CMK (cell line): ENCODE measurements at places on chromosomes 2 and 18.

DNA sequence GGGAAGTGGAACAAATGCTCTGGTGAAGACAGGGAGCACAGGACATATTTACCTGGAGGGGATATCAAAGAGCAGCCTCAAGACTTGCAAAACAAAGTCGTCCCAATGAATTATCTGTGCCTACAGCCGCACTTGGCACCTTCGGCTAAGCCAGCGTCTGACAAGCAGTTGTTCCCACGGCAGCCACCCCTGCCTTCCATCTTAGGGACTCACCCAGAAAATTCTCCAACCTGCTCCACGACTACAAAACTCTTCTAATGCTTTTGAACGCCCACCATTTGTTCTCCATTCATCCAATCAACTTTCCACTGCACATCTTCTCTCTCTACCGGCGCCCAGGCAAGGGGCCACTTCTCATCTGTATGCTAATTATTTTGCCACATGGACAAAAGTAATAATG, 7.0 kb downstream of the MYT1L start:
- no peak for DNase-seq

DNA sequence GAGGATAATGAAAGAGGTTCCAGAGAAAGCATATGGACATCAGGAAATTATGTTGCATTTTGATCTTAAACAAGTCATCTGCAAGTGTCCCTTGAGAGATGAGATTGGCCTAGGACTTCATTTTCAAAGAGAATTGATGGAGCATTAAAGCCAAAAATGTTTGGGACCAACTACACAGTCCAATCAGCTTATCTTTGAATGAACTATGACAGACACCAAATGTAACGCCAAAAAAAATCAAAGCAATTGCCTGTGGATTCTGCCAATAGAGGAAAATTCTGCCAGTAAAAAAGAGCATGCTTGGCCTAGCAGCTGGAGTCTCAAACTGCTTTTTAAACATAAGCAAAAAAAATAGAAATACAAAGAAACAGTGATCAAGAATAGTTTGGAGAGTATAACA, 594.5 kb upstream of the CHAC2 start:
- no peak for DNase-seq

GRCh38 chr2:137879121-137879520, 85.2 kb upstream of the HNMT start:
- DNase-seq, result no peak

- no peak for DNase-seq
These were observed 135.3 kb downstream of the C1D start for GRCh38 chr2:67927501-67927900.

DNA sequence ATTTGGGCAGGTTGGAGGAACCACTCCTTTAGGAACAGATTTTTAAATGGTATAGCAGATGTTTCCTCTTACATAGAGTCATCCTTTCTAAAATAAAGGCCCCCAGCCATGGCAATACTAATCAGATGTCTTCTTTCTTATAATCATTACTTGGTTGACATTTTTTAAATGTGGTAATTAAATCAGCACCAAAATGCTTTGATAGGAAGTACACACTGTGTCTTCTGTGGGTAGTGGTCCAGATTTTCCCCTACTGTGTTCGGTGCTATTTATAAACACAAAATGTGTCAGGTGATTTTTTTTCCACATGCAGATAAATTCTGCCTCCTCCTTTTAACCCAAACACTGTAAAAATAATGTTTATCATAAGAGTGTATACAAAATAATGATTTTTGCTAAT, 200.9 kb upstream of the DTNA start:
- no peak for DNase-seq

DNA sequence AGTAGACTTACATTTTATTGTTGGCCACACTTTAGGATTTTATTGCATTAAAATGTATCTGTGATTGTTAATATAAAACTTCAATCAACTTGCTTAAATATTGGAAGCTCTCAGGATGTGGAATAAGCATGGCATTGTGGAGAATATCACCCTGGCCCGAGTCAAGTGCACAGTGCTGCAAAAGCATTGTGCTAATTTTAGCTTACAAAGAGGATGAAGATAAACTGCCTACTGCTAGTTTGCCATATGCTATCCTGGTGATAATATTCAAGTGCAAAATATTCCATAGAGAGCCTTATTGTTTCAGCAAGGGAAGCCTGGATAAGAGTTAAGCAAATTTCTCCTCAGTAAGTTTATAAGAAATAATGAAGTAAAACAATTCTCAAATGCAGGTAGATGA, 54.5 kb downstream of the MEIS1 start:
- no peak for DNase-seq

DNA sequence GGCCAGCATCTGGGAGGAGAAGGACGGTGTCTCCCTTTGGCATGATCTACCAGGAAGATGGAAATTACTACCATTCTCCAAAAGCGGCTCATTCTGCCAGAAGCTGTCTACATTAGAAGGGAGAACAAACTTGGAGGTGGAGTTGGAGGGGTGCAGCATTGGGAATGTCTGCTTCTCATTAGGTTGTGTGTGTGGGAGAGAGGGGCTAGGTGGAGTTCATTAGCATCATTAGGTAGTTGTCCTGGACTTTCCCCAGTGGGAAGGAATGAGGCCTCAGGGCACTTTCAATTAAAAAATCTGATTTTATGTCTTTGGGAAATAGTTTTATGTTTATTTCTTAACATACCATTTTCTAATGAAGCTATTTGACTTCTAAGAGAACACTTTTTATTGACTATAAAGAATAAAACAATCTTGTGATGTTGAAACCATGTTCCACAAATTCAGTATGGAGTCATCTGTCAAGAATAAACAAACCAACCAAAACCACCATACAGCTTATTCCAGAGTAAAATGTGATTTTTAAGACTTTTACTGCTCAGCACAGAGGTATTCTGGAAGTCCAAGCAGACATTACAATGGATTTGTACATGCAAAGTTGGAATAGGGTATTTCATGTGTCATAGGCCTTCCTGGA, 60.6 kb downstream of the VAPA start:
- DNase-seq, result no peak

DNA sequence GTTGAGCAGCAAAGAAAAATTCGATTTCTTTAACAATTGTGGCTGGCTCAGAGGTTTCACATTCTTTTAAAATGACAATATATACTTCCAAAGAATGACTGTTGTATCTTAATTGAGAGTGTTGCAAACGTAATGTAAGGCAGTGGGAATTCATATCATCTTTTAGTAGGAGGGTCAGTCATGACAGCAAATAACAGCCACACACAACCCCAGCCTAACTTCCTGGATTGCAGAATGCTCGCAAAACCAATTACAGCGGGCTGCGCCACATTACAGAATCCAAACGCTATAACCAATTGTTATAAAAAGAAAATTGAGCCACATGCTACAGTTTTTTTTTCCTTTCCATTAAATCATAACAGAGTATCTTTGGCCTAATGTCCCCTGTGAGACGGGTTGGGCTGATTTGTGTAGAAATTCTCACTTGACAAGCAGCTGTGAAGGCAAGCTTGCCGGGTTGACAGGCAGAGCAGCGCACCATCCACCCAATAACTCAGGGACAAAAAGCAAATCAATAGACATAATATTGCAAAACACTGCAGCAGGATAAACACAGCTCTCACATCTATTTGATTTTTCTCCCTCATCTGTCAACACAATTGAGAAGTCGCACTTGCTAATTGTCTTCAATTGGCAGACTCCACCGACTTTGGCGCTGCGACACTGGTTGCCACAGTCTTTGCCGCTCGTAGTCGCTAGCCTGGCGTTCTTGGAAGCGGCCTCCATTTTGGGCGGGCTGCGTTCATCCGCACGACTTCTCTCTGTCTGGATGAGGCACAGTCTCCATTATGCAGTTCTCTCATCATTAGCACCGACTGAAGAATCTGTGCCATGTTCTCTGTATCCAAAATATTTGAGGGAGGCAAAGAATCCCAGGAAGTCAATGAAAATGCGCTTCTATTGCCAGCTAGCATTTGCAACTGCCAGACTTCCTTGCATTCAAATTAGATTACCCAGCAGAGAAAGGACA, 95.0 kb upstream of the CCDC68 start:
- DNase-seq, result no peak

DNA sequence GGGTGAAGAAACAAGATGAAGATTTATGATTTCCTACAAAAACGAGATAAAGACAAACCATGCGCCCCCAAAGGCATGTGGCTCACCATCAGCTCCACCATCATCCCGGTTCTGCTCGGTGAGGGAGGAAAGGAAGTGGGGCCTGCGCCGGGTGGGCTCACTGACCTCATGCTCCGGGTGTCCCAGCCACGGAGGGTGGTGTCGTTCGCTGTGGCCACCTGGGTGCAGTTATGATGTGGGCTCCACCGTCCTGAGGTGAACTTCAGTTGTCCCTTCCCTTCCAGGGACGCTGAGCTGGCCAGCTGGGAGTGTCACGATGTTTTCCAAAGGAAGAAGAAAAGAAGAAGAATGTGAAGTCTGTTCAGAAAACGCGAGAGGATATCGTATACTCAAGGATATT, 180.9 kb downstream of the EIPR1 start:
- no peak for DNase-seq

DNA sequence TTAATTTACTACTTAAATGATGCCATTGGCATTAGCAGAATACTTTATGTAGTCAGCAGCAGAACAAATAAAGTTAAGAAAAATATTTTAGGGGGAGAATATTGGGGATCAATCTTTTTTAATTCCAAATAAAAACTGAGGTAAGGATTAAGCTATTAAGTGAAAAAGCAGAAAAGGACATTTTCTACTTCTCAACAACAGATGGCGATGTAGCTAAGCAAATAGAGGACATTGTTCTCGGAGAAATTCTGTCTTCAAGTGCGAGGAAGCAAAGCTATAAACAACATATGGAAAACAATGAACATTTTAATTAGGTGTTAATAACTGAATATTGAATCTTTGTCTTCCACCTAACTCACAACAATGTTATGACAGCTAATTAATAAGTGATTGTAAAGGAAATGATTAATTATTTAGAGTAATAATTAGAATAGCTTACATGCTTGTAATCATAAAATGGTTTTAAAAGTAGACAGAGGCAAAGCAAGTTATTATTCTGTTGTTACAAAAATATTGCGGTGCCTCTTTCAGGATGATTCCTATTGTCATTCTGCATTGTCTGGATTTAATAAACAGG, 32.9 kb upstream of the CCDC93 start:
- no peak for DNase-seq

DNA sequence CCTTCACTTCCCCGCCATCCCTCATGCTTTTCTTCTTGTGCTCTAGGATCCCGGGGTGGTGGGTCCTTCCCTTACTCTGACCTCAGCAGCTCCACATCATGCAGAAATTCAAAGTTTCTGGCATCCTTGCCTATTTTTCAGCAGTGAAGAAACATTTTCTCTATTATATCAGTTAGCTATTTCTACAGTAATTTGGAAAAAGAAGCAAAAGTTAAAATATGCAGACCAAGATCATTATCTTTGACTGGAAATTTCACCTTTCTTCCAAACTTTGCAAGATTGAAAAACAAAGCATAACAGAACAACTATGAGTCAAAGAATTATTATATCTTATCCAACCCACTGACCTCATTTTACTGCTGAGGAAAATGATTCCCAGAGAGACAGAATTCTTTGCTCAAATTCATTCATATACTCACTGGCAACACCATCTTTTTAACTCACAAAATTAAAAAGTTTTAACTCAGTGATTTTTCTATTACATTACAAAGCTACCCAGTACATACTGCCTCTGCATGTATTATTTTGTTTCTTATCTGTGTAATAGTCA, 40.5 kb downstream of the ANTXR1 start:
- DNase-seq, result no peak

- no peak for DNase-seq
These were observed 142.2 kb downstream of the SATB2 start for GRCh38 chr2:199315299-199316179.

- no peak for DNase-seq
These were observed 100.0 kb upstream of the CDCA7 start for GRCh38 chr2:173254659-173255058.

DNA sequence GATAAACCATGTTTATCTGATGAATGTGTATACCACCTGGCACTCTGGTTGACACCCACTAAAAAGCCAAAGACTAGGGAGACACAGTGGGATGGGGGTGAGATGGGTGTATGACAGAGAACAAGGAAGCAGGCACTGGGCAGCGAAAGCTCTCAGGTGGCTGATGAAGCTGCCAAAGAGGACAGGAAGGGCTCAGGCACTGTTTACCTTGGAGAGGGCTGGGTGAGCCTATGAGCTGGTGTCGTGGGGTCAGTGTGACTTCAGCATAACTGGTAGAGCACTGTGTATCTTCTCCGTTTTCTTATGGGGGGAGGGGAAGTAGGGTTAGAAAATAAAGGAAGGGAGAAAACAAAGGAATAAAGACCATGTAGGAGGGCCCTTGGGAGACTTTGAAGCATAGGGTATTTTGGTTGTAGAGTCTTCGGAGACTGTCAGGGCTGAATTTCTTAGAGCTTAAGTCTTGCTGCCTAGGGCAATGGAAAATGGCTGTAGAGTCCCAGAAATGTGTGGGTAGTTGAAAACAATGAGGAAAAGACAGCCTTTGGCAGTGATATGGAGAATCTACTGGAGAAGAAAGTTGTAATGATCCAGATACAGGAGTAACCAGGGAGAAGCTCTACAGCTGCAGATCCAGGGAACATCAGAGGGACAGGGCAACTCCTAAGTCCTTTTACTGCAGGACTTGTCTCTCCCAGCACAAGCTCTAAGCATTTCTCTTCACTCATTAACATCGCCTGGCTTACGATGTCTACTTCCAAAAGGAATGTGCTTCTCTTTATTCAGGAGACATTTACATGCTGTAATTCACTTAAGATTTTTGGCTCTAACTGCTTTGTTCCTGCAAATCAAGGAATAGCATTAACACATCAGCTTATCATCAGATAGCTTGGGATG, 120.0 kb downstream of the AQP4 start:
- DNase-seq, result no peak

DNA sequence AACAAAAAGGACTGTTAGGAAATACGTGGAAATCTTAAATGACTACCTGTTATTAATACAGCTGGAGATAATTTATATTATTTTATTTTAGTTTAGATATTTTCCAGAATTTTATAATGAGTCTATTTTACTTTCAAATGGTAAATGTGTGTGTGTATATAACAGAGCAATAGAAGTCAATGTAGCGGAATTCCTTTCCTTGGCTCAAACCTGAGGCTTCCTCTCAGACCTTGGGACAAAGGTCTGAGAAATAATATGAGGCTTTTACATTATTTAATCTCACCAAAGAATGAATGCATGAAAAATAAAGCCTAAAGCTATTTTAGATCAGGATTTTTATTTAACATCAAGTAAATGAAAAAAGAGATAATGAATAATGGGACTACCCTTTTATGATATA, 65.7 kb downstream of the SLC8A1 start:
- no peak for DNase-seq

DNA sequence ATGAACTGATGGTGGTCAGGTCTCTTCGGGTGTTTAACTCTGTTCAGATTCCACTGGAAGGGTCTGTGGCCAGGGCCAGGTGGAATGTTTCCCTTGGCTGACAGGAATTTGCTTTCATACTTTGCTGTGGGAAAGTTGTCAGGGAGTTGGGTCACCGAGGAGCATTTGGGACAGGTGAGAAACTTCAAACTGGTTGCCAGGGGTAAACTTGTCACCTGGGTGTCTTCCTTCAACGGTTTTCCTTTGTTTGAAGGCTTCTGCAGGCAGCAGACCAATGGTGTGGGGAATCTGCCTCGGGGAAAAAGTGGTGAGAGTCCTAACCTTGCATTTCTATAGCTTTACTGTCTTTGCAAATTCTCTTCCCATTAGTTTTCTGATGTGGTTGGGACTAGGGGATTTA, 92.2 kb downstream of the TGFA start:
- DNase-seq, result no peak

GRCh38 chr2:67137699-67138098, 259.4 kb upstream of the ETAA1 start:
- no peak for DNase-seq
